CD4-positive, alpha-beta T cell treated with Interleukin-4 for 4 hours (primary cell): ENCODE measurements at places on chromosomes 4 and X.

- DNase-seq = no peak
Measured at GRCh38 chr4:61828960-61829359, 628.8 kb downstream of the ADGRL3 start.

- no peak for DNase-seq
Measured at GRCh38 chrX:129594781-129595180, 54.7 kb downstream of the OCRL start.

GRCh38 chr4:120517966-120518365, 404.6 kb downstream of the PRDM5 start:
- no peak for DNase-seq

DNA sequence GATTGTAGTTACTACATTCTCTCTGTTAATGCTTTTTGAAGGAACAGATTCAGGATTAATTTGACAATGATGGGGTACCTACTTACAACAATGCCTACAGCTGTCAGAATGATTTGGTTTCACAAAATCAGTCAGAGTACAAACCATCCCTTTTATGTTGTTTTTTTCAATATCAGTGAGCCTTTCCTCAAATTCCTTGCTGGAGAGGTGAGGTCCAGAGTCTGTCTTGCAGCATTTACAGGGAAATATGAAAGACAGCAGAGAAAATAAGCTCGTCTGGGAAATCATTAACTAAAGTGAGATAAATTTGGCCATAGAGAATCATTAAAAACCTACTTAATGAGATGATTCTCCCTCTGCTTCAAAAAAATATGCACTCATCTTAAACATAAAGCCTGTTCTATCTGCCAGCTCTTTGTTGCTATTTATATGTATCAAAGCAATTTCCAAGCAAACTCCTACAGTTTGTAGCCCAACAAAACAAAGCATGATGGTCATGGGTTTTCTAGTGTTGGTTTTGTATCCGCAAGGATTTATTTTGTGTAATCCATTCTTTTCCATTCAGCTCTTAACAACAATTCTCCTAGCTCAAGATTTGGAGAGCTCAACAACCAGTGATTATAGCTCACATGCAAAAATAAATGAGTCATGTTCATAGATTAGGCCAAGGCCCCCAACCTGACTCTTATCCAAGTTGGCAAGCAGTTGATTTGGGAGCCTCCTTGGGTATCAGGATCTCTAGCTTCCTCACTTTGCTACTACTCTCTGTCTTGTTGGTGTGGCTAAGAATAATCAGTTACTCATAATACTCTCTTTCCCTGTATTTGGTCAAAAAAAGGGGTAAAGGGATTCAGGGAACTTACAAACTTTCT, 222.6 kb downstream of the ENOX2 start:
- DNase-seq = no peak

- no peak for DNase-seq
Measured at GRCh38 chr4:126470862-126471261, 1156.1 kb downstream of the FAT4 start.

- no peak for DNase-seq
Measured at GRCh38 chr4:133596459-133596858, 447.4 kb downstream of the PCDH10 start.

- DNase-seq = no peak
Measured at GRCh38 chrX:31374786-31375185, 302.9 kb upstream of the FTHL17 start.

- no peak for DNase-seq
Measured at GRCh38 chrX:8848441-8848840, 47.3 kb upstream of the FAM9A start.

DNA sequence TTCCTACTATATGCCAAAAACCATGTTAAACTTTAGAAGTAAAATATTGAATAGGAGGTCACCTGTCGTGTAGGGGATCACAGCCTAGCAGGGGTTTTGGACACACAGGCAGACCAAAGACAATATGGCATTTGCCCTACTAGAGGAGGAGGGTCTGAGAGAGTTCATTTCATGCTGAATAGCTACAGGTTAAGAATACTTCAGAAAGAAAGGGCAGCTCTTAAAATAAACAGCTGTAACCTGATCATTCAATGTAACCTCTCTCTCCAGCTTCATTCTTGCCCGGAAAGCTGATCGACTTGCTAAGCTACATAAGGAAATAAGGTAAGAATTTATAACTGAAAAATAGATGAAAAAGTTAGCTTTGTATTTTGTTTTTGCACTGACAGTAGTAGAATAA, 79.9 kb downstream of the MAOA start:
- no peak for DNase-seq

DNA sequence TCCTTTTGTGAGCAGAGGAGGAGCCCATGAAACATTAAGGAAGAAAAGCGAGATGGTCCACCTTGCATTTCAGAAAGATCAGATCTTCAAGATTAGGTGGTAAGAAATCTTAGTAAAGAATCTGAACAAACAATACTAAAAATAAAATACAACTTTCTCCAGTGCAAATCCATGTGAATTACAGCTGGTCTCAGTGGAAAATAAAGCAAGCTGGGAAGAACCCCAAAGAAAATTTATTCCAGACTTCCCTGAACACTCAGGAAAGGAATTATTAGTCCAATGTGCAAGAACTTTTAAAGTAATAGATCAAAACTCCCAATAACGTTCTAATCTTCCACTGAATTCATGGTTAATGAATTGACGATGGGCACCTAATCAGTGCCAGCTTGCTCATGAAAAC, 37.3 kb upstream of the C1QTNF7 start:
- DNase-seq = no peak

DNA sequence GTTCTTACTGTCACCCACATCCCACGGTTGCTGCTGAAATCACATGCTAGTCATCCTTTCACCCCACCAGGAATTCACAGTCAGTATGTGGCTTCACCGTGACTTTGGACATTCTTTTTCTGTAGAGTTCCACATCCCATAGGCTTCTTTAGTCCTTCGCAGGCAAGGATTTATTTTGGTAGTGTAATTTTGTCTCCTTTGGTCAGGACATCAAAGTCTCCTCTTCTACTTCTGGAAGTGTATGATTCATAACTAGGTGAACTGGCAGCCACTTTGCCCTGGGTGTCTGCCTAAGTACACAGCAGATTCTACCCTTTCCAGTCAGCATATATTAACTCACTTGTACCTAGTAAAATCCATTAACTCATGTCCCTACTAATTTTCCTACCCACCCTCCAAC, 38.3 kb upstream of the MMAA start:
- no peak for DNase-seq

- no peak for DNase-seq
Measured at GRCh38 chr4:1463088-1463926, 57.1 kb upstream of the NKX1-1 start.

GRCh38 chr4:73459048-73459421, 22.5 kb upstream of the AFM start:
- no peak for DNase-seq

DNA sequence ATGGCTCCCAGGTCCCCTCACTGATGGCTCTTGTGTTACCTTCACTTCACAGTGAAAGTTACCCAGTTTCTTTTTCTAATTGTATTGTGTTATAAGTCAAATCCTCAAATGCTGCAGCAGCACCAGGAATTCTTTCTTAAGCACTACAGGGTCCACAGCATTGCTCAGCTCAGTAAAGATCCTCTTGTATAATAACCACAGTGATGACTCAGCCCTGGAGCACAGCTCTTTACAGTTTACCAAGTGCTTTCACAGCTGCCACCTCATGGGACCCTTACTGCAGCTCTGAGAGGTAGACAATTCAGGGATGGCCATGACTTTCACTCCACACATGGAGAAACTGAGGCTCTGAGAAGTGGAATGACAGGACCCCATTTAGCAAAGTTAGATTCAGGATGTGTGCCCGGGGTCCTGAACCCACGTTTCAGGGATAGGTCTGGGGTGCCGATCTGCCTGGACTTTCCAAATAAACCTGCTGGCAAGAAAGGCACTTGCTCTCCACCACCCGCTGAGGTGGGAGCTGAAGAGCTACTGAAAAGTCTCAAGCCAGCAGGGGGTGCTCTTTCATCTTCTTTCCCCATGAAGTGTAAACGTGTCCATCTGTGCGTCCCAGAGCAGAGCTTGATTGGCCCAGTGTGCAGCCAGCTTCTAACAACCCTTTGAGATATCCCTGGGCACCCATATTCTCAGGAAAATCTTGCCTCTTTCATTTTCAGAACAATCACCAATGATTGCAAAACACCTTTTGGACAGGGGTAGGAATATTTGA, 35.7 kb upstream of the GABRQ start:
- no peak for DNase-seq

DNA sequence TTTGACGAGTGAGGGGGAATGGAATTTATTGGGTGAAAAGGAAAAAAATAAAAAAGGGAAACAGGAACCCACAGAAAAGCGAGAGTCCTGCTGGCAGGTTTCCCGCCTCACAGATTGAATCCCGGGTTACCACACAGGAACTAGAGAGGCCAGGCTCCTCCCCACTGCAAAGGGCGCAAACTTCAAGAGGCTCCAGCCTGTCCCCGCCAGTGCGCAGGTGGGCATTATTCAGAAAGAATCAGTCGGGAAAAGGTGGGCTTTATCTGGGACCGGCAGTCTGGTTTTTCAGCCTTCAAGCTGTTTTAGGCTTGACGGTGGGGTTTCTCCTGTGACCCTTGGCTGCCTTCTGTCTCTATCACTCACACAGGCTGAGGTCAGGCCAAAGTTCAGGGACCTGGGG, 1496.8 kb downstream of the RPA4 start:
- DNase-seq = no peak

DNA sequence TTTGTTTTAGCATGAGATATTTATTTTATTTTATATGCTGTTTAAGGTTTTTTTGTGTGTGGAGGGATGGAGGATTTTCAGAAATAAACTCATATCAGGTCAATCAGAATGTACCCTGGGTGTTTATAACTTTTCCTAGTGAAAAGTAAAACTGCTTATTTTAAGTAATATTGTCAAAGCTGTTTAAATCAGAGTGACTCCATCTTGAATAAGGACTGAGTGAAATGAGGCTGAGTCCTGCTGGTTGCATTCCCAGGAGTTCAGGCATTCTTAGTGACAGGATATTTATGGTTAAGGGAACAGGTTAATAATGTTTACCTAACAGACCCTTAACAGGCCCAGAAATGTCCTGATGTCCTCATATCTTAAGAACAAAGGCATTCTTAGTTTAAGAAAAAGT, 1160.9 kb upstream of the PCDH7 start:
- no peak for DNase-seq

DNA sequence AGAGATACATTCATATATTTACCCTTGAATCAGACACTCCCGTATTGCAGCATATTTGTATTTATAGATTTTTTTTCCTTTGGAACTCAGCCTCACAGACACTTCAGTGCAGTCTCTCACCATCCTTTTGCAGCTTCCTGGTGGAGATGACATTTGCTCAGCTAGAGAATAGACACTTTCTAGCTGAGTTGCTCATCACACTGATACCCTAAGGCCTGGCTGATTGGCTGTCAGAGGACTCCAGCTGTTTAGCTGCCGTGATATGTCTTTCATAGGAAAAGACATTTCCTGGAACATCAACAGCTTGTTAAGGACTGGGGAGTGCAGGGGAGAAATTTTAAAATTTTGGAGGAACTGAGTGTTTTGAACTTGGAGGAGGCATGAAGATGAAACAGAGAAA, 429.6 kb downstream of the SMARCA1 start:
- DNase-seq = no peak

DNA sequence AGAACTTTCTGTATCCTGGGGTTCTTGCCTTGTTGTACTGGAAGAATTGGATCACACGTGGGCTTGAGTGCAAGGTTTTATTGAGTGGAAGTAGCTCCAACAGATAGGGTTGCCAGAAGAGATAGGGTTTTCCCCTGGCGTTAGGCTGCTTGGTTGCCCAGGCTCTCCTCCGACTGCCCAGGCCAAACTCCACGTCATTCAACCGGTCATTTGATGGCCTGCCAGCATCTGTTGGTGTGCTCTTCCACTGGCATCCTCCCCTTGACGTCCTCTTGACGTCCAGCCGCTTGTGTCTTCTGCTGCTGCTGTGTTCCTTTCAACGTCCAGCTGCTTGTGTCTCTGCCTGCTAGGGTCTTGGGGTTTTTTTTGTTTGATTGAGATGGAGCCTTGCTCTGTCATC, 340.3 kb upstream of the ZCCHC13 start:
- no peak for DNase-seq

DNA sequence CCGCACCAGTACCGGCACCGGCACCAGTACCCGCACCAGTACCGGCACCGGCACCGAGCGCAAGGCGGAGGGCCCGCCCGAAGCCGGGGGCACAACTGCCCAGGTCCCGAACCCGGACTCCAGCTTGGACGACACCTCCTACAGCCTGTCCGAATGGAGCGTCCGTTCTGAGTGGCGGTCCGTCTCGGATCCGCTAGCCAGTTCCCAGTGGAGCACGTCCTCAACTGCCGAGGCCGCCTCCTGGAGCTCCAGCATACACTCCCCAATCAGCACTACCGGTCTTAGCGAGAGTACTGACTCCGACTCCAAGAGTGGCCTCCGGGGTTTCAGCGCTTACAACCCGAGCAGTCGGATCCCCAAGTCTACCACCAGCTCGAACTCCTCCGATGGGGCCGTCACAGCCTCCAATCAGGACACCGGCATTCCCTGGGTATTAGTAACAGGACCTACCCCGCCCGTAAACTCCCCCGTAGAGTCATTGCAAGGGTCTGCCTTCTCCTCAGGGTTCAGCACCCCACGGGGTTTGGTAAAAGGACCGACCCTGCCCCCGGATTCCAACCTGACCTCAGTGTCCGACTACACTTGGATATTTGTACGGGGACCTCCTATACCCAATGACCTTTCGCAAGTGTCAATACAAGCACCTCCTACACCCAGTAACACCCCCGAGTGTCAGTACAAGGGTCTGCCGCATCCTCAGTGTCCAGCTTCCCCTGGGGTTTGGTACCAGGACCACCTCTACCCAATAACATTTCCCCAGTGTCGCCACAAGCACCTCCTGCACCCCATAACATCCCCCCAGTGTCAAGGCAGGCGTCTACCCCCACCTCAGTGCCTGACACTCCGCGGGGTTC, 721 bp upstream of the MAOA start:
- no peak for DNase-seq

DNA sequence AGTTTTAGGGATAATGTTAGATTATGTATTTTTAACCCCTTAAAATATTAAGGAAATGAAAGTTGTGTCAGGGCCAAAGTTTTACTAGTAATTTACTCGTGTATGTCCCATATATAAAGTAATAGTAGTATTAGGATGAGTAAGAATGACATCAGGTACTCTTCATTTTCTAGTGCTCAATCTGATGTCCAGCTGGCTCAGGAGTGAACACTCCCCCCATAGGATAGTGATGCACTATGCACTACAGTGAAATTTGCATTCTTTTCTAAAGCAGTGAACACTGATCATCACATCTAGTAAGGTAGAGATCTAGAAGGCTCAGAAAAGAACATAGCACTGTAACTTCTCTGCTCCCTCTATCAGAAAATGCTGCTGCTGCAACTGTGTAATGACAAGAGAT, 409.7 kb downstream of the GLUD2 start:
- no peak for DNase-seq

GRCh38 chr4:89316211-89316610, 8.6 kb upstream of the GPRIN3 start:
- no peak for DNase-seq

- DNase-seq = no peak
Measured at GRCh38 chr4:103370336-103370735, 172.2 kb upstream of the CENPE start.

GRCh38 chr4:4519297-4519894, 22.5 kb downstream of the STX18 start:
- no peak for DNase-seq
